ENCODE measurements at places on chromosomes 12 and 14.

DNA sequence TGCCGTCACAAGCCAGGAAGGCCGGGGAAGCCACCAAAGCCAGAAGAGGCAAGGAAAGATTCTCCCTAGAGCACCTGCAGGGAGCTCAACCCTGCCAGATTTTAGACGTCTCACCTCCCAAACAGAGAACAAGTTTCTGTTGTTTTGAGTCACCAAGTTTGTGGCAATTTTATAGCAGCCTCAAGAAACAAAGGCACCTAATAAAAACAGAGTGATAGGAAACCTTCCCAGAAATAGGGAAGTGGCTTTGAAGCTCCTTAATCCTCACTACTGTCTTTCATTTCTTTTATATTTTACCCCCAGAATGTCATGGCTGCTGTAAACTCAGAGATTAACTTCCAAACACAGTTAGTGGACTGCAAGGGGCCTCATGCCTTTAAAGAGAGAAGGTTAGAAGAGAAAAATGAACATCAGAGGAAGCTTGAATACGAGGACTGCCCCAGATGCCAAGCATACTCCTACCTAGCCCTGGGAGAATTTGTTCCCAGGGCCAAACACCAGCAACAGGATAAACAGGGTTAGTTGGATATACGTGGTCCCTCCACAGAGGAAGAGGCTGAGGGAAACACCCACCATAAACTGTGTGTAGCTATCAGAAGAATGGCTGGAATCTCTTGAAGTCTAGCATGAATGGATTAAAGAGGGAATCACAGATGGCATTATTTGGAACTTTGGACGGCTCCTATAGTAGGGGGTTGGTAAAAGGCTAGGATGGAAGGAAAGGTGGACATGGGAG lies 148.3 kb downstream of the KCNA5 start:
- DNase-seq, result no peak

DNA sequence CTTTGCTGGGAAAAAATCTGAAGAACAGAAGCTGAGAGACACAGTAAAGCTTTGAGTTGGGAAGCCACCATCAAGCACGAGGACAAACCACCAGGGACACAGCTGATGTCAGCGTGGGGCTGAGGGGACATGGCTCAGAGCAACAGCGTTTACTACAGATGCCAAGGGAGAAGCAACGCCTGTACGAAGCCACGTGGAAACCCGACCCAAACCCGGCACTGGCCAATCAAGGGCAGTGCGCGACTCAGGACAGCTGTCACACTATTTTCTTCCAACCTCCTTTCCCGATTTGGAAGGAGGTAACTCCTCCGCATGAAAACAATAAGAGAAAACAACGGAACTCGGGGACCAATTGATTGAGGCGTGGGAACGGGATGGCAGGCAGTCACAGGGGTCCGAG lies 20.2 kb upstream of the CHGA start:
- DNase-seq, result no peak

DNA sequence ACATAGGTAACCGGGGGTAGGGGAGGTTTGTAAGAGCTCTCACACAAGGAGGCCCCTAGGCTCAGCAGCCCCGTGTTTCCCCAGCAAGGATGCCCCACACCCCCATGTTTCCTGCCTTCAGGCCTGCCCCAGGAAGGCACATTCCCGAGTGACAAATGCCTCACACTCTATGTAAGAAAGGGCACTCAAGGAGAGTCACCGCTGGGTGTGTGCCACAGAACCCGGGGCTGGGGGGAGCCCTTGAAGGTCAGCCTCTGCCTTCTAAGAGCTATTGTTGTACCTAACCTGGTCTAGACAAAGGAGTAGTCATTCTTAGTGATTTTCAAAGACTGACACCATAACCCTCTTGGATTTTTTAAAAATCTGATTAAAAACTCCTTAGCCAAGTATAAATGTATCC lies 333.6 kb downstream of the DPF3 start:
- DNase-seq, result no peak

DNA sequence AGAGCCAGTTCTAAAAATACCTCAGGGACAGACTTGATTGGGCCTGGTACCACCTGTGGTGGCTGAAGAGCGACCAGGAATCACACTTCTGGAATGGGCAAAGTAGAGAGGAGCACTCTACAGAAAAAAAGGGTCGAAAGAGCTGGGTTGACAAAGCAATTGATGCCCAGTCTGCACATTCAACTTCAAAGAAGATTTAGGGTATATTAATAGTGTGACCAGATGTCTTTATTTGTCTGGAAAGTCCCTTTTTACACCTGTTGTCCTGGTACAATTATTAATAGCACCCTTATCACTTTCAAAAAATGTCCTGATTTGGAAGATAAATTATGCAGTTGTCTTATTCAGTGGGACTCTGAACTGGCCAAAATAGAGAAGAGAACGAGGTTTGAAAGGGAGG lies 137.5 kb downstream of the DYRK2 start:
- DNase-seq, result no peak

DNA sequence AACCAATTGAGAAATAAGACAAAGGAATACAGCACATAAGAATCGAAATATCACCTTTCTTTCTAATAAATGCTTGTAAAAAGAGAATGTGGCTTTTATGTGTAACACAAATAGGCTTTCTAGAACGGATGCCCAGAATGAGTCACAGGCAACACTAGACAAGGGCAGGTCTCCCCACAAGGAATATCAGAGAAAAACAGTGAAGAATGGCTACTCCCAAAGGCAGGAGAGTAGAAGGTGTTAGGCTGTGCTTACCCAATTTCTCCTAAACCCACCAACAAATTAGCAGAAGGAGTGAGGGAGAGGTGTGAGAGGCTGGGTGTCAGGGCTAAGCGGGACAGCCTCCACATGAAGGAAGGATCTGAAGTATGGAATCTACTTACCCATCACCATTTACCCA lies 55.2 kb downstream of the GALNT4 start:
- no peak for DNase-seq

DNA sequence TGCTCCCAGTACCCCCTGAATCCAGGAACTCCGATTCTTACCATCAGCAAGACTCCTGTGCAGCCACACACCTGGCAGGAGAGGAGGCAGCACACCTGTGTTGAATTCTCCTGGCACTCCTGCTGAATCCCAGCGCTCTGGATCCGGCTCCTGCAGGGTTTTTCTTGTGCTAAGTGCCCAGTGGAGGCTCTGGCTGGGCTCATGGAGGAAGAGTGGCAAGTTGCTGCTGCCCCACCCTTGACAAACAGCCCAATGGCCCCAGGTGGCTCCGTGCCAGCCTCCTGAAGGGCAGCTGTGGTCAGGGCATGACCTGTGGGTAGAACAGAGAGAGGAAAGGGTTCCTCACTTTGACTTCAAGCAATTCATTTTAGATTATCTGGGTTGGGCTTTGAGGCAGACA lies 20.0 kb downstream of the CRACR2A start:
- no peak for DNase-seq

DNA sequence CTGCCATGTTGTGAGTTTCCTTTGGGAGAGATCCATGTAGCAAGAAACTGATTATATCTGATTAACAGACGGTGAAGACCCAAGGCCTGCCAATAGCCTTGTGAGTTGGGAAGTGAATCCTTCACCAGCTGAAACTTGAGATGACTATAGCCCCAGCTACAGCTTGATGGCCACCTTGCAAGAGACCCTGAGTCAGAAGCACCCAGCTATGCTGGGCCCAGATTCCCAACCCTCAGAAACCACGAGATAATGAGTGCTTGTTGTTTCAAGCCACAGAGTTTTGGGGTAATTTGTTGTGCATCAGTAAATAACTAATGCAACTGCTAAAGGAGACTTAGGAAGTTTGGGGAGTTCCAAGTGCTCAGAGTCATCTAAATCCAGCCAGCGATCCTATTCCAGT lies 80.3 kb downstream of the AVPR1A start:
- no peak for DNase-seq

GRCh38 chr14:95222151-95222631 lies 64.9 kb upstream of the DICER1 start:
- DNase-seq, result no peak

DNA sequence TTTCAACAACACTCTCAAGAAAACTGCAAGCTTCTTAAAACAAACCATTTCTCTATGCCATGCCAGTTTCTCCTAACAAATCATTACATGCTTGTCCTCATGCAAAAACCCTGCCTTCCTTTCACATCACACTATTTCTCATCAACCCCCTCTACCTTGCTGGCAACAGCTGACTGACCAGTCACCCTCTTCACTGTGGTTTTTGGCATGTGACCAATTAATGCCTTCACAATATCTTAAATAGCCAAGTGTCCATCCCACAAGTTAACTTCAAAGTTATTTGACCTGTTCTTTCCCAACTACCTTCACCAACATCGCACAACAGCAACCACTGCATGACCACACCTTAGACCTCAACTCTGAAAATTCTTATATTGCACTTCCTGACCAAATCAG lies 159.6 kb downstream of the CEP128 start:
- no peak for DNase-seq

GRCh38 chr12:66312189-66312588 lies 9.9 kb downstream of the HELB start:
- DNase-seq, result no peak

- no peak for DNase-seq
Measured at GRCh38 chr12:41992022-41992421, 152.7 kb downstream of the GXYLT1 start.

- DNase-seq, result no peak
Measured at GRCh38 chr12:97757481-97758193, 295.0 kb downstream of the RMST start.

- DNase-seq, result no peak
Measured at GRCh38 chr12:65643595-65644386, 180.5 kb upstream of the HMGA2 start.

DNA sequence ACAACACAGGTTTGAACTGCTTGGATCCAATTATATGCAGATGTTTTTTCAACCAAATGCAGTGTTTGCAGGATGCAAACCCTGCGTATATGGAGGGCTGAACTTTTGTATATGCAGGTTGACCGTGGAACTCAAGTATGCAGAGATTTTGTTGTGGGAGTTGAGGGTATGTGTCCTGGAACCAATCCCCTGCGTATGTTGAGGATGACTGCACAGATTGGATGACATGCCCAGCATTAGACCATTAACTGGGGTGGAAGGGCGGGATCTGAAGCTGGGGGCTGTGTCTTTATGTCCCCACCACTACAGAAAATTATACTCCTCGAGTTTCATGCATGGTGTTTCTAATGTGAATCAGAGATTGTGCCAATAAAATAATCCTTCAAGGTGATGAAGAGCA lies 162.2 kb upstream of the RMST start:
- DNase-seq, result no peak

GRCh38 chr12:48029491-48030172 lies 25.4 kb upstream of the COL2A1 start:
- no peak for DNase-seq

GRCh38 chr12:131112700-131113290 lies 159.1 kb downstream of the ADGRD1 start:
- DNase-seq, result no peak

GRCh38 chr14:29601616-29602015 lies 326.0 kb downstream of the PRKD1 start:
- no peak for DNase-seq

GRCh38 chr14:94665121-94665520 lies 52.9 kb downstream of the SERPINA3 start:
- DNase-seq, result no peak

- DNase-seq, result no peak
Measured at GRCh38 chr14:70045844-70046535, 142.8 kb downstream of the SLC8A3 start.

GRCh38 chr14:56268039-56268438 lies 149.8 kb downstream of the PELI2 start:
- no peak for DNase-seq

GRCh38 chr14:51236314-51236713 lies 3.7 kb upstream of the TMX1 start:
- DNase-seq, result no peak

GRCh38 chr12:1912580-1913376 lies 5.7 kb downstream of the CACNA2D4 start:
- DNase-seq, result no peak

DNA sequence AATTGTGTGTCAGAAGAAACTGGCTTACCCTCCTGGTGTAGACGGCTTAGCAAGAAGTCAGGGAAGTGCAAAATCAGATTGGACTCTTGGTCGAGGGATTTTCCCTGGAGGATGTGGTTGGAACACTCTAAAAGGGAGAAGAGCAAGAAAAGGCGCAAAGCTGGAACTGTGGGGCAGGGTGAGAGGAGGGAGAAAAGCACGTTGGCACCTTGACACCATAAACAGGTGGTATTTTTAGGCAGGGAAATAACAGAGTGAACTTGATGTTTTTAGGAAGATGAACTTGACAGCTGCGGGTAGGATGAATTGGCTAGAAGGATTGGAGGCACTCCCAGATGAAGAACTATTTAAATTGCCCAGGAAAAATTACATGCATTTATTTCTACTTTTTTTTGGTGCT lies 67.7 kb downstream of the HCAR2 start:
- no peak for DNase-seq

- no peak for DNase-seq
Measured at GRCh38 chr12:130705178-130705822, 10.8 kb downstream of the RIMBP2 start.

- DNase-seq, result no peak
Measured at GRCh38 chr12:101608301-101609133, 13.7 kb downstream of the MYBPC1 start.

GRCh38 chr14:62102349-62102725 lies 340.1 kb downstream of the SNAPC1 start:
- DNase-seq, result no peak

GRCh38 chr12:122871851-122872780 lies 23.8 kb downstream of the VPS37B start:
- DNase-seq, result no peak

DNA sequence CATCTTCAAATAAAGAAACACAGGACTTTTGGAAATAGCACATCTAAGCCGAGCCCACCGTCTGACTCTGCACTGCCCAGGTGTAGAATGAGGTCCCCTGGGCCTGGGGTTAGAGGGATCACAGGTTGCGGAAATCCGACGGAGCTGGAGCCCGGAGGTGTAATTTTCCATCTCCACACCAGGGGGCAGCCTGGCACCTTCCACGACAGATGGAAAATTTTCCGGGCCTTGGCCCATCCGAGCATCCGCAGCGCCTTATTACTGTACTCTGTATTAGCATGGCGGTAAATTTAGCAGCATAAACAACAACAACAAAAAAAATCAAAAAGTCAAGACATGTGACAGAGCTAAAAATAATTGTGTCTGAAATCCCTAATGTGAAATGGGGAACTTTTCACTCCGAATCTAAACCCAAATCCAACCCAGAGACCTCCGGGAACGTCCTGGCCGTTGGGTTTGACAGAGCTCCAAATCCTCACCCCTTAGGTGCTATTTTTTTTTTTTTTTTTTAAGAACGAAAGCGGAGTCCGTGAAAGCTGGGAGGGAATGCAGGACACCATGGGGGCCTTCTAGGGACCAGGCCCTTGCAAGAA lies 93.9 kb downstream of the KSR2 start:
- peak; percentile 12 for DNase-seq

DNA sequence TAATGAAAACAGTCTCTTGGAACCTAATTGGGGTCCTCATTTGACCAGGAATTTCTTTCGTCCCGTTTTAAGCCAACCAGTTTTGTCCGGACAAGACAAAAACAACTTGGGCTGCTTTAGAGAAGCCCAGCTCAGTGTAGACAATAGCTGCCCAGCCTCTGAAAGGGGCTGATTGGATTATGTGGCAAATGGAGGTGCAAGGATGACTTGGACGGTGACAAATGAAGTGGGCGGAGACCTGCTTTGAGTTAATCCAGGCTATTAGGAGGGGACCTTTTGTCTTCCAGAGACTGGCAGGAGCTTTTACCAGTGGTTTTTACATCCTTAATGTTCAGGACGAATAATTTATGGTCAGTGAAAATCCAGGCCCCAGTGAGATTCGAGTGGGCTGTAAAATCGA lies 4.8 kb downstream of the MEG3 start:
- no peak for DNase-seq
